ENCODE measurements at places on chromosomes 1 and 21.

GRCh38 chr1:209743145-209743482 lies 12.7 kb upstream of the TRAF3IP3 start:
- no peak for DNase-seq

GRCh38 chr1:242016479-242016878 lies 17.6 kb upstream of the MAP1LC3C start:
- no peak for DNase-seq

- peak; percentile 68 for DNase-seq
Observed at GRCh38 chr1:2019571-2020309, 595 bp downstream of the GABRD start.

- DNase-seq: no peak
Observed at GRCh38 chr1:195791796-195792195, 816.4 kb downstream of the KCNT2 start.

GRCh38 chr1:18886003-18886335 lies 16.4 kb downstream of the ALDH4A1 start:
- DNase-seq: no peak

- DNase-seq: no peak
Observed at GRCh38 chr1:12172042-12172851, 5.5 kb downstream of the TNFRSF1B start.

Measured in right forelimb (tissue), 1 donor.